SK-N-DZ (cell line): ENCODE measurements at places on chromosomes 4 and X.

DNA sequence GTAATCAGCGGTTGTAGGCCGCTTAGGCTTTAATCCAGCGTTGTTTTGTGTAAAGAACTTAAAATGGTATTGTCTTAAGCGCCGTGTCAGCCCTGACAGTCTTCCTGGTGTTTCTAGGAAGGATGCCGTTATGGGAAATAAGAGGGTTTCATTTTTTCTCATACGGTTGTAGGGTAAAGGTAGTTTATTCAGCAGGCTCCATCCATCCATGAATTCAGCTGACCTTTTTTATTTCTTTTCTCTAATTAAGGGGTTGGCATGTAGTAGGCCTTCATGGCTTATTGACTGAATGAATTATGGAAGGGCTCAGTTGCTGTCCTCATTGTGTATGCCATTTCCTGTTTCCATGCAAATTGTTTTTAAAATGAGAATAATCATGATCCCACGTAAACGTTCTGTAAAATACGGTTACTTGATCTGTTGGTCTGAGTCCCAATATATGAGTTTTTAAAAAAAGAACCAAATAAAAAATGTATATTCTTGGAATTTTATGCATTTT is 693 bp downstream of the OCIAD1 start:
- no peak for DNase-seq

GRCh38 chrX:101136235-101136634 is 38.2 kb downstream of the CENPI start:
- DNase-seq = no peak

- no peak for DNase-seq
These were observed 44.8 kb upstream of the HMX1 start for GRCh38 chr4:8916351-8916885.

DNA sequence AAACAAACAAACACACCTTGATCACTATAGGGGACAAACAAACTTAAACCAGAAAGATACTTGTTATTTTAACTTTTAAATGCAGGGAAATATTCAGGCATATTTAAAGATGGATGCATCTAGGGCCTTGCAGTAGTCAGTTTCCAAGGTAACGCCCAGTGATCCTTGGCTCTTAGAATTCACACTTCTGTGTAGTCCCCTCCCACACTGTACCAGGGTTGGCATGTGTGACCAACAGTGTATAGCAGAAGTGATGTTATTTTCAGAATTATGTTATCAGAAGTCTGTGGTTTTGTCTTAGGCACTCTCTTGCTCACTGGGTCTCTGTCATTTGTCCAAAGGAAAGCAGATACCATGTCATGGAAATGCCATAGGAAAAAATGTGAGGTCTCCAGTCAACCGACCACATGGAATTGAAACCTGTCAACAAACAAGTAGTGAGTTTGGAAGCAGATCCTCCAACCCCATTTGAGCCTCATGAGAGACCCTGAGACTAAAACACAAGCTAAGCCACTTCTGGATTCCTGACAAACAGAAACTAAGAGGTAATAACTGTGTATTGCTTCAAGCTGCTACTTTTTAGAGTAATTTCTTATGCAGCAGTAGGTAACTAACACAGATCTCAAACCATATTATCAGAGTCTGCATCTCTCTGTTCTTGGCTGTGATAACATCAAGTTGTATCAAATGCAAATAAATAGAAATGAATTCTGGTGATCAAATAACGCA is 670.3 kb downstream of the KCTD8 start:
- no peak for DNase-seq

DNA sequence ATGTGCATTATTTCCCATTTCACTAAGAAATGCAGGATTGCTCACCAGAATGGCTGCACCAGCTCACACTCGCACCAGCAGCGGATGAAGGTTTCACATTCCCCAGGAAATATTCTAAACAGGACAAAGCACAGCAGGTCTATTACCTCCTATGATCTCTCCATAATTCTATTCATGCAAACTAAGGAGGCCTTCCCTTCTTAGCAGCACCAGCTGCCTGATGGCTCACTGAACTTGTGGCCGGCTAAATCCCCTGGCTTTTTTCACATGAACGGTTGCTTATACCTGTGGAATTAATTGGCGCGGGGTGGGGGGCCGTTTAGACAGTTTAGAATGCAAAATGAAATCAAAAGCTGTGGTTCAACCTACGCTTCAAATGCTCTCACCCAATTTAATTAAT is 73.5 kb upstream of the SRD5A3 start:
- DNase-seq = no peak

- no peak for DNase-seq
These were observed 36.0 kb downstream of the P2RY8 start for GRCh38 chrX:1500701-1501624.

DNA sequence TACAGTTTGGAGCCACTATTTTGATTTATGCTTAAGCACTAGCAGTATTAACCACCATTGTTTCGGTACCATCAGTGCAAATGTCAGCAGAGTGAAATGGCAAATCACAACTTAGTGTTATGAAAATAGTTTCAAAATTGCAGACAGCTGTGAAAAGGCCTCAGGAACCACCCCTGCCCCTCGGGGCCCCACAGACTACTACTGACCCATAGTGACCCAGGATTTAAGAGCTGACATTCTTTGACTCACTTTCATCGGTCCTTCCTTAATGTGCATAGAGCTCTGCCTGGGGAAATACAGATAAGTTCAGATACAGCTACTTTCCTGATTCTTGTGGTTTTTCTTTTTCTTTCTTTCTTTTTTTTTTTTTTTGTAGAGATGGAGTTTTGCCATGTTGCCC is 3.3 kb upstream of the BBS7 start:
- no peak for DNase-seq

DNA sequence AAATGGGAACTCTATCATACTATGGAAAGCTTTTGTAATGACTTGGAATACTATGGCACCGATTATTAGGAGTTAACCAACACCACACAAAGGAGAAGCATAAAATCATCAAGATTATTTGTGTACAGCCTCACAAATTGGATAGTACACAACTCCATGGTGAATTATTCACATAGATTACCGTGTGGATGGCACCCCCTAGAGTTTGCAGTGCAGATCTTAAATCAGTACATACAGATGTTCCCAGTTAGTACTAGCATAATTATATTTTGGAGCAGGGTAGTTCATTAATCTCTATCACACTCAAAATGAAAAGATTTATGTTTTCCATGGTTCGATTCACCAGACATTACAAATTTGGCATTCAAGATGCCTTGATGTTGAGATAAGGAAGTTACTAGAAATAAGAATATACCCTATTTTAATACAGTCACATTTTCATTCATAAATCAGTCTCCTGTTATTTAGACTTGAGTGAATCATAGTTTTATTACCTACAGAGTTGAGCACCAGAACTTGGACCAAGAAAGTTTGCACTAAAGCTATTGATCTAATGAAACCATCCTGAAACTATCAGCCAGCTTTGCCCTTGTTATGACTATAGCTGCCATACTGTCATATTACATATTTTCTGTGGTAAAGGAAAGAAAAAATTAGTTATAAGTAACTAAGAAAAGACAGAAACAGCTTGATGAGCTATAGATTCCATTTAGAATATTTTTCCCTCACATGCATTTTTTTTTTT is 531.8 kb downstream of the GLUD2 start:
- DNase-seq = peak; percentile 6

DNA sequence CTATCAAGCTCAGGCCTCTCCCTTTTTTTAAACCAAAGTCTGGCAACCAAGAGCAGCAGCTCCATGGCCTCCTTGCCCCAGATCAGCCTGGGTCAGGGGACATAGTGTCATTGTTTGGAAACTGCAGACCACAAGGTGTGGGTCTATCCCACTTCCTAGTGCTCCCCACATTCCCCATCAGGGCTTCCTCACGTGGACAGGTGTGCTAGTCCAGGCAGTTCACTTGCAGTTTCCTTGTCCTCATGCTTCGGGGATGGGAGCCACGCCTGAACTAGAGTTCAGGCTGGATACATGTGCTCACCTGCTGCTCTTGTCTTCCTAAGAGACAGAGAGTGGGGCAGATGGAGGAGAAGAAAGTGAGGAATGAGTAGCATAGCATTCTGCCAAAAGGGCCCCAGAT is 21.5 kb downstream of the SLC34A2 start:
- no peak for DNase-seq

- DNase-seq = no peak
These were observed 18.7 kb upstream of the DDIT4L start for GRCh38 chr4:100208964-100209363.

DNA sequence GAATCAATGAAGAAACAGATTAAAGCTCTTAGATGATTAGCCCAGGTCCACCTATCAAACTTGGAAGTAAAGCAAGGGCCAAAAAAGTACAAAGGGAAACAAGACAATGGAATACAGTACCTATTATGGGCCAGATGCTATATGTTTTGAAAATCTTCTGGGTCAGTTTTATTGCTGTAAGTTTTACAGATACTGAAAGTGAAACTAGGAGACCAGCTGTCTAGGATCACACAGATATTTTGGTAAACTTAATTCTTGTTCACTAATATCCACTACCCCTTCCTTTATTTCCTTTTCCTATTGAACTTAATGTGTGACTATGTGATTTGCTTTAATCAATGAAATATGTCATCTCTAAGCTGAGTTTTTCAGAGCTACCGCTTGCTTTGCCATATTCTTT is 505.4 kb upstream of the PITX2 start:
- DNase-seq = no peak

GRCh38 chrX:1472975-1473374 is 20.3 kb upstream of the ASMTL start:
- no peak for DNase-seq

DNA sequence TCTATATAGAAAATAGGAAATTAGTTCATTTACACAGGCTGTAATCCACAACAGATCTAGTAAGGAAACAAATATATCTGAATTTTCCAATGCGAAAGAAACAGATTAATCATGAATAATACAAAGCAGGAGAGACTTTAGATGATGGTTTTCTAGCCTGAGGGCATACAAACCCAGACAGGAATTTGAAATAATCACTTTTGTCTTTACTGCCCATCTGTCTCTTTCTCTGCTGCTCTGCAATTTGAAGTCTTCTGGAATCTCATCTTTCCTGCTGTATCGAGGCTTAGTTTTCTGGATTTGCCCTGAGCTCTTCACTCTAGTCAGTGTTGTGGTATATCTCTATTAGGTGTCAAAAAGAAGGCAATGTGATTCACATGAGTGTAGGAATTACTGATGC is 711.8 kb upstream of the FAM241A start:
- DNase-seq = no peak

DNA sequence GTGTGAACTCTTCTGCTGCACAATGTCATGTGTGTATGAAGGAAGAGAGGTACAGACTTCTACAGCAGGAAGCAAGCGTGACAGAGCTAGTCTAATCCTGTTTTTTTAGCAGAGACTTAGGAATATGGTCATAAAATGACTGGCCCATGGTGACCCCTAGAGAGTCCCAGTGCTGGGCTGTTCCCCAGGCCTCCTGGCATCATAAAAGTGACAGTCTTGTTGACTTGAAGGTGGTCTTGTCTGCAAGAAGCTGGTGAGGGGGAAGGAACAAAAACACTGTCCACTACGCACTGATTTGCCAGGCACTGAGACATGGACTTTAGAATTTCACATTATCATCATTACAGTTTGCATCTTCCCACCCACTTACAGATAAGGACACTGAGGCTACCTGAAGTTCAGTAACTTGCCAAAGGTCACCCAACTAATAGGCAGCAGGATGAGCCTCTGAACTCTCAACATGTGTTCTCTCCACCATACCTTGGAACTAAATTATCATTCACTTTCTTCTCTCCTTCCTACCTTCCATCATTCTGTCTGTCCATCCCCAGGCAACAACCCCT is 63.0 kb downstream of the HADH start:
- no peak for DNase-seq

- DNase-seq = no peak
These were observed 13.5 kb downstream of the NSUN7 start for GRCh38 chr4:40763228-40763716.

- DNase-seq = no peak
These were observed 27.9 kb upstream of the EXOC1L start for GRCh38 chr4:55791666-55792065.

- DNase-seq = no peak
These were observed 135.5 kb downstream of the ARHGAP24 start for GRCh38 chr4:85610450-85610849.

DNA sequence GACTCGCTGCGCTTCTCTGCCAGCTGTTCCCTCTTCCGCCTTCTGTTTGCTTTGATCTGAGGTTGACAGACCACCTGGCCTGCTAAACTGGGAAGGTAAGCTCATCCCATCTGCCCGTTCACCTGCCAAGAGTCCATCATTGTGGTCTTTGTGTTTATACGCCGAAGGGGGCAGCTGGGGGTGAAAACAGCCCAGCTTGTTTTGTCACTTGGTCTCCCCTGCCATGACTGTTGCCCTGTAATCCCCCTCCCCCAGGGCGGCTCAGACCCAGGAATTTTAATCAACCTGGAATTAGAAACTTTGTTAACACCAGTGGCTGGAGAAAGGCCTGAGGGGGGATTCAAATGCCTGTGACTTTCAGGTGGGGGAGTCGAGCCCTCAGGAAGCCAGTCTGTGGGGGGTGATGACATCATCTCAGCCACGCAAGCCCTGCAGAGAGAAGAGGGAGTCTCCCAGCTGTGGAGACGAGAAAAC is 333.3 kb downstream of the BCOR start:
- DNase-seq = no peak

- no peak for DNase-seq
These were observed 48.1 kb downstream of the SRPX start for GRCh38 chrX:38172596-38172995.

GRCh38 chrX:37800717-37801116 is 20.9 kb downstream of the CYBB start:
- DNase-seq = no peak

- no peak for DNase-seq
These were observed 37.2 kb downstream of the MAP9 start for GRCh38 chr4:155339588-155339987.

GRCh38 chr4:87057835-87058355 is 123.1 kb downstream of the AFF1 start:
- no peak for DNase-seq

DNA sequence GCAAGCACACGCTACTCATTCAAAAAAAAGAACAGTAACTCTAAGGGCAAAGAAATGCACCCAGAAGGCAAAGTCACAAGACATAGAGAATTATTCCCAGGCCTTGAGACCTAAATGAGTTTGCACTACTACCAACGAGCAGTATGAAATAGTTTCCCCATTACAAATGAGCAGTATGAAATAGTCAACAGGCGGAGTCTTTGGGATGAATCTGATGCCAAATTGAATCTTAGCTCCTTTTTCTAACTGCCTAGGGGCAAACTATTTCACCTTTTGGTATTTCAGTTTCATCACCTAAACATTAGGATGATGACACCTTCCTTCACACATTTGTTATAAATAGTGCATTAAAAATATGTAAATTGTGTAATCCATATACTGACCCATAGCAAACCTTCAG is 213.0 kb upstream of the FAT4 start:
- no peak for DNase-seq

GRCh38 chr4:160110891-160111290 is 1008.0 kb downstream of the RAPGEF2 start:
- DNase-seq = peak; percentile 29

- DNase-seq = no peak
These were observed 45.6 kb downstream of the SH3RF1 start for GRCh38 chr4:169225058-169225751.
